Stimulated activated memory B cell treated with anti-CD40 and anti-IgM and Interleukin-4, amounts not matched to agents 10 μg/mL and 1 μg/mL and 100 μg/mL, for 72 hours (primary cell): ENCODE measurements at places on chromosomes 2 and 18.

GRCh38 chr18:13608791-13609532 lies 117.4 kb downstream of the FAM210A start:
- peak overlapping the region; percentile 84 for H3K27ac ChIP-seq
- no peaks in the 10 kb centered on the region for H3K27me3 ChIP-seq
- ATAC-seq: no peak
- peak overlapping the region; percentile 50 for H3K4me3 ChIP-seq
- peaks cover 59% of the 10 kb centered on the region for H3K4me1 ChIP-seq

- H3K4me1 ChIP-seq: no peaks in the 10 kb centered on the region
- peaks cover 57% of the 10 kb centered on the region for H3K27me3 ChIP-seq
- H3K27ac ChIP-seq: no peak overlapping the region
- H3K4me3 ChIP-seq: no peak overlapping the region
- H3K36me3 ChIP-seq: no peaks in the 10 kb centered on the region
Observed at GRCh38 chr18:76572518-76573247, 77.6 kb upstream of the ZNF516 start.

- peaks cover 12% of the 10 kb centered on the region for H3K4me1 ChIP-seq
- H3K36me3 ChIP-seq: peaks cover 14% of the 10 kb centered on the region
- no peak overlapping the region for H3K27ac ChIP-seq
- no peak for ATAC-seq
Observed at GRCh38 chr2:168239281-168239680, 8.1 kb downstream of the STK39 start.

GRCh38 chr2:119249311-119249710 lies 25.7 kb downstream of the STEAP3 start:
- H3K27ac ChIP-seq: no peak overlapping the region
- H3K36me3 ChIP-seq: peaks cover 15% of the 10 kb centered on the region
- H3K4me3 ChIP-seq: no peak overlapping the region
- no peaks in the 10 kb centered on the region for H3K4me1 ChIP-seq

- H3K27ac ChIP-seq: no peak overlapping the region
- no peak overlapping the region for H3K4me3 ChIP-seq
- no peaks in the 10 kb centered on the region for H3K4me1 ChIP-seq
- H3K36me3 ChIP-seq: no peaks in the 10 kb centered on the region
- ATAC-seq: no peak
Observed at GRCh38 chr2:54419855-54420523, 36.1 kb upstream of the SPTBN1 start.
